RPMI7951 (cell line): ENCODE measurements at places on chromosomes 7 and 10. TPM values are rescaled to one million over a fixed set of nuclear protein-coding genes. Genes with fewer than 3 reads are reported as not detected.

DNA sequence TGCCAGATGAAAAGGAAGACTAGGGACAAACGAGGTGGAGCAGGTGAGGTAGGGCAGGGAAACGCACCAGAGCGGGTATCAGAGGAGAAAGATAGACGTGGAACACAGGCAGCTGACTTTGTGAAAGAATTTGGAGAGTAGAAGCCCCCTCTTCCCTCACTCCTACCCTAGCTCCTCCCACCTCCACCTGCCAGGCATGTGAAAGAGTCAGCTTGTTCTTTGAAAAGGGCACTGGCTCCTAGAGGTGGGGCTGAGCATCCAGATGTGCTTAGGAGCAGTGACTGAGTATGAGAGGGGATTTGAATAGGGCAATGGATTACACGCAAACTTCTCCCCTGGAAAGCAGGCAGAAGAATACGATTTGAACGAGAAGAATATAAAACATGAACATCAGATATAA lies 174.2 kb upstream of the INHBA start:
- DNase-seq: no peak

Gene PIP
- total RNA-seq: not detected in 2 replicates

Gene PANK1
- 4.8 and 6.4 TPM in 2 replicates for total RNA-seq

Gene SEMA3D
- total RNA-seq: 2.4 and 2.6 TPM in 2 replicates

GRCh38 chr10:1323951-1324350 lies 267.8 kb downstream of the WDR37 start:
- peak; percentile 11 for DNase-seq

Gene GPC2
- 2.5 and 5.7 TPM in 2 replicates for total RNA-seq

DNA sequence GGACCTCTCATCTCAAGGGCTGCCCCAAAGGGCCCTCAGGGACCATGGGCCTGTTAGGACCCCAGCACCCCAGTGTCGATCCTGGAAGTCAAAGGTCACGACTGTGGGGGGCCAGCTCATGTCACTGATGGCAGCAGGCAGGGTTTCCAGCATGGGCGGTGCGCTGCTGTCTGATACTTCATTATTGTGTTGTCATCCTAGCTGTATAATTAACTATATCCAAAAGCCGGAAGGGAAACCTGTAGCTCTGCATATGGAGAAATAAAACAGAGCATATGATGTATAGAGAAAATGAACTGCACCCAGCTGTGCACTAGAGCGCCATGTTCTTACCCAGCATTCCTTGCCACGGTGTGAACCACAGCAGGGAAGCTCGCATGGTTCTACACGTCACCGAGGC lies 196.3 kb downstream of the EBF3 start:
- no peak for DNase-seq

Gene CDHR3
- total RNA-seq: 1.3 and 1.4 TPM in 2 replicates

GRCh38 chr7:105776068-105776790 lies 100.2 kb downstream of the ATXN7L1 start:
- peak; percentile 100 for DNase-seq

GRCh38 chr10:52486840-52487611 lies 172.9 kb downstream of the DKK1 start:
- DNase-seq: peak; percentile 67

- DNase-seq: no peak
Measured at GRCh38 chr7:65250697-65251395, 122.8 kb upstream of the ZNF92 start.

Gene CPA2
- not detected in 2 replicates for total RNA-seq

DNA sequence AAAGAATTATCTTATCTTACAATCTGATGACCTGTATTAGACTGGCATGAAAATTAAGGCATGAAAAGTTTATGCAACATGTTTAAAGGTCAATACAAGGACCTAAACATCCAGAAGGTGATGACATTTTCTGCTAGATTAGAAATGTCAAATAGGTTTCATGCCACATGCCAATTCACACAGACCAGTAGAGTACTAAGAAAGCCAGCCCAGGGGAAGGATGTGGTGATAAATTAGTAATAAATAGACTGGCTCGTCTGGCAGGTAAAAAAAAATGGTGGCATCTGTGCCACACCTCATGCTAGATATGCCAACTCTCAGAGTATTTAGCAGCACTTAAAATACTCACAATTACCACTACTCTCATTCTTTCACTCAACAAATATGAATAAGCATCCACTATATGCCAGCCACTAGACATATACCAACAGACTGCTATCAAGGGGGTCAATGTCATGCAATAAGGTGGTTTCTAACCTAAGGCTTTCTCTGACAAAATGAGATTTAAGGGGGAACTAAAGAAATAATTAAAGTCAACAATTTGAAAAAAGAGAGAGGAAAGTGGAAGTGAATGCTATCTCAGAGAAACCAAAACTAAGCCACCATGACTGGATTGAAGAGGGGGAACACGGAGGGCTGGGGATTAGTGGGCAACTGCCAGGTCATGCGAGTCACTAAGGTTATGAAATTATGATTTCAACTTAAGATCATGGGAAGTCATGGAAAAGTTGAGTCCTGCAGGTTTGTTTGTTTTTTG lies 83.5 kb downstream of the SGMS1 start:
- DNase-seq: no peak

- no peak for DNase-seq
Measured at GRCh38 chr10:72563327-72563932, 62.4 kb downstream of the MICU1 start.

- peak; percentile 61 for DNase-seq
Measured at GRCh38 chr10:122495406-122496340, 34.3 kb downstream of the HTRA1 start.

- peak; percentile 26 for DNase-seq
Measured at GRCh38 chr7:19519443-19520021, 189.3 kb downstream of the POLR1F start.

DNA sequence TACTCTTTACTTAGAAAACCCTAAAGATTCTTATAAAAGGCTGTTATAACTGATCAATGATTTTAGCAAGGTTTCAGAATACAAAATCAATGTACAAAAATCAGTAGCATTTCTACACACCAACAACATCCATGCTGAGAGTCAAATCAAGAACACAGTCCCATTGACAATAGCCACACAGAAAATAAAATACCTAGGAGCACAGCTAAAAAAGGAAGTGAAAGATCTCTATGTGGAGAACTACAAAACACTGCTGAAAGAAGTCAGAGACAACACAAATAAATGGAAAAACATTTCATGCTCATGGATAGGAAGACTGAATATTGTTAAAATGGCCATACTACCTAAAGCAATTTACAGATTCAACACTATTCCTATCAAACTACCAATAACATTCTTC lies 427.0 kb downstream of the KCNMA1 start:
- no peak for DNase-seq

DNA sequence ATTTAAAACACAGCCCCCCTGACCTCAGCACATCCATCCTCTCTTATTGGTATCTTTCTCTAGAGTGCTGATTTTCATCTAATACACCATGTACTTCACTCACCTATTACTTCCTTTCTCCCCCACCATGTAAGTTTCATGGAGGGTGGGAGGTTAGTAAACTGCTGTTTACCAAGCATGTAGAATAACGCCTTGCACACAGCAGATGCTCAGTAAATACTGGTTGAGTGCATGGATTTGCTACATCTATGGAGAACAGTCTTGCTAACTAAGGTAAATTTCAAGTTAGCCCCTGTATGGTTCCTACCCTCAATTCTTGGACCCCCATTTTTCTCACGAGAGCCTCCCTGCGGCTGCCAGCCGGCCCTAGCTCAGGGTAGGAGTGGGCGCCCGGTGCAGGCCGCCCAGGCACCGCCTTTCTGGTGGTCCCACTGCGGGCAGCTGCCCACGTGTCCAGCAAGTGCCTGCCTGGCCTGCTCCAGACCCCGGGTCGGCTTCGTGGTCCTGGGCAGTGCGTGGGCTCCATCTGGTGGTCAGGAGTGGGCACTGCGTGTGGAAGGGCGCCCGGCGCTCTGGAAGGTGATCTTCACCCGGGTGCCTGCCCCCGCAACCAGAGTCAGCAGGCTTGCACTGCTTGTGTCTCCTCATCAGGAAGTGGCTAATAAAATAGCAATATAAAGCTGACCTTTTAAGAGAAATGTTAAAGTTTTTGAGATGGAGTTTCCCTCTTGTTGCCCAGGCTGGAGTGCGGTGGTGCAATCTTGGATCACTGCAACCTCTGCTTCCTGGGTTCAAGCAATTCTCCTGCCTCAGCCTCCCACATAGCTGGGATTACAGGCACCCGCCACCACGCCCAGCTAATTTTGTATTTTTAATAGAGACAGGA lies 63.4 kb upstream of the DNAJB6 start:
- DNase-seq: peak; percentile 63

Gene KEL
- not detected in 2 replicates for total RNA-seq

Gene ENTPD7
- 4.6 and 4.8 TPM in 2 replicates for total RNA-seq

GRCh38 chr10:59077855-59078254 lies 98.6 kb upstream of the PHYHIPL start:
- no peak for DNase-seq

DNA sequence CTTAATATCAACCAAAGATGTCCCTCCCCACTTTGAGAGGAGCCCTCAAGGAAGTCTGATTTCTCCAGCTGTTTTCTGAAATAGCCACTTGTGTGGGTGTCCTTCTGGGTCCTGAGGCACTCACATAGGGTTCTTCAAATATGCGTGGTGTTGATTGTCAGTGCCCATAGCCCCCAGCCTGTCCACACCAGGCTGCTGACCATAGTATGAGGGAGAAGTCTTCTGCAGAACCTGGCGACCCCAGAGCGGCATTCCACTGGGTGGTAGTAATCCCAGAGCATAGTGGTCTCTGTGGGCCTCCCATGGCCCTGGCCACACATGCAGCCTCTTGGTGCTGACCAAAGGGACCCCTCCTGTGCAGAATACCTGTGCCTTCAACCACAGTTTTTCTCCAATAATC lies 82.7 kb upstream of the MACROH2A2 start:
- no peak for DNase-seq

Gene C1GALT1
- 44.9 and 60.0 TPM in 2 replicates for total RNA-seq

Gene FRAT2
- 3.1 and 4.8 TPM in 2 replicates for total RNA-seq

DNA sequence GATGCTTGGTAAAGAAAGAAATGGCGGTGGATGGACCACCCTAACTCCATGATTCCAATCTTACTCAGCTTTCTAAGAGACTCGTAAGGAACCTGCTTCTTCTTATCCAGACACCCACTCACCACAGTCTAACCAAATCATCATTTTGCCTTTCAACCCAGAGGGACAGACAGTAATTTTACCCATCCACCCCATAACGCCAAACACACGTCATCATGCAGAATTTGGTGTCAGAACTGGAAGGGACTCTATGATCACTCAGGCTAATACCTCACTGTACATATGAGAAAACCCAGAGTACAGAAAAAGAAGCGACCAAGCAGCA lies 388 bp downstream of the ECD start:
- DNase-seq: no peak

Gene TRPV5
- not detected in 2 replicates for total RNA-seq

GRCh38 chr10:89655722-89656121 lies 10.7 kb upstream of the PANK1 start:
- DNase-seq: no peak

GRCh38 chr7:73828107-73828803 lies 2.5 kb upstream of the CLDN4 start:
- DNase-seq: peak; percentile 80

GRCh38 chr7:149785402-149785801 lies 12.0 kb upstream of the ZNF467 start:
- no peak for DNase-seq

Gene EBF3
- total RNA-seq: 2.5 and 3.0 TPM in 2 replicates

DNA sequence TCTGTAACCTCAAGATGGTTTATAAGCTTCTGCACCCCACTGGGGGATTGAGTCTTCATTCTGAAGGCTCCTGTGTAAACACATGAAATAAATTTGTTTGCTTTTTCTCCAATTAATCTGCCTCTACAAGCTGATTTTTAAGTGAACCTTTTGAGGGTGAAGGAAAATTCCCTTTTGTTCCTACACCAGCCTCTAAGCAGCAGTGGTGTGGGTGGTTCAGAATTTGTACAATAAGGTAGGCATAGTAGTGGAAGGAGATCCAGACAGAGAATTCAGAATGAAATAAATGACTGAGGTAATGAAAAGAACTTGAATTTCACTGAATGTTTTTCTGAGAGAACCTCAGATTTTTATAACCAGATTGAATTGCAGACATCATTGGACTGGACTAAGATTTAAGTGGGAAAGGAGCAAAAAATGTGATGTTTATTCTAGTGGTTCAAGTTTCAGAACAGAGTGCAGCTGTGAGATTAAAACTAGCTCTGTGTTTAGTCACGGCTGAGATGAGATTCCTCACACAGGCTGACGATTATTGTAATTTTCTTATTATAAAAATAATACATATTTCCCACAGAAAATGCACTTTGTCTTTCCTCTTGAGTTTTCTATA lies 1162.2 kb downstream of the TYW1 start:
- no peak for DNase-seq

DNA sequence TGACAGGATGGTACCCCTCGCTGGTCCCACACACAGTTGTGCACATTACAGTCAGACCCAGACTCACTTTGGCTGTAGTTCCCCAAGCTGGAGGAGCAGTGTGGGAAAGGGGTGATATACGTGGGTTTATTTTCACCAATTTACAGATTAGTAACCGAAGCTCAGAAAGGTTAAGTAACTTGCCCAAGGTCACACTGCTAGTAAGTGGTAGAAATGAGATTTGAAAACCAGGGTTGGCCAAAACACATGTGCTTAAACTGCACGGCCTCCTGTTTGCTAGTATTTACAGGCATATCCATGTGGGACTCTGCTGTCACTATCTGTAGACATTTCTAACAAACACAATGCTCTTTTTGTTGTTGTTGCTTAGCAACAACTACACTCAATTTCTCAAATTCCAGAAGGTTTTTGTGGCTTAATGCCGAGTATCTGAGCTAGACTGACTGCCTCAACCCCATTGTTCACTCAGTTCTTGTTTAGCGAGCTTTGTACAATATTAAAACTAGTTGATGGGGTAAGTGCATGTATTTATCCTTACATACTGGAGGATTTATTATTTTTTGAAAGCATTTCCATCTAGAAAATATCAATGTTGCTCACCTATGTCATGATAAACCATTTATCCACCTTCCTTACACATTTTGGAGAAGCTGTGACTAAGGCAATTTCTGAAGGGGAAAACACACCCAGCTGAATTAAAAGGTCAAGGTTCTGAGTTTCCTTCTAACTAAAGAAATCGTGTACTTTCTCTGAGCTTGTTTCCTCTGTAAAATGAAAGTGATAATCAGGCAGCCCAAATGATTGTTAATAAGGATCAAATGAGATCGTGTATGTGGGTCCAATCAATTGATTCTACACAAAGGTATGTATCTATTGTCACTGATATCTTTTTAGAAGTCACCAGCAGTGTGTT lies 5.3 kb upstream of the TMEM139 start:
- DNase-seq: peak; percentile 76

Gene EBLN1
- total RNA-seq: not detected in 2 replicates

DNA sequence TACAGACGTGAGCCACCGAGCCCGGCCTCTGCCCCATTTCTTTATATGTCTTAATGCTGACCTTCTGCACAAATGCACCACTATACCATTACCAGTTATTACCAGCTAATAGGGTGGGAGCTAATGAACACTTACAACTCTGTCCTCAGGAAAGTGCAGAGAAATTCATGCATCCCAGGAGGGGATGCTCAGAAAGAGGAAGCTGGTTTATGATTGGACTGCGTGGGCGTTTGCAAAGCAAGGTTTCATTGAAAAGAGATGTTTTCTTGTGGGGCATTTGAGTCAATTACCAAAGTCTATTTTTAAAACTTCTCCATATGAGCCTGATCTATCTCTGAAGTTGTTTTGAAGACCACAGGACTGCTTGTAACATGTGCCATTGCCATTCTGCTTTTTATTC lies 417.7 kb upstream of the CELF2 start:
- no peak for DNase-seq
